Stimulated activated CD8-positive, alpha-beta memory T cell treated with anti-CD3 and anti-CD28 coated beads, Interleukin-12 subunit alpha, Interleukin-12 subunit beta, amount 100 ng/mL, for 1 hour (primary cell): ENCODE measurements at places on chromosomes 2 and 18.

DNA sequence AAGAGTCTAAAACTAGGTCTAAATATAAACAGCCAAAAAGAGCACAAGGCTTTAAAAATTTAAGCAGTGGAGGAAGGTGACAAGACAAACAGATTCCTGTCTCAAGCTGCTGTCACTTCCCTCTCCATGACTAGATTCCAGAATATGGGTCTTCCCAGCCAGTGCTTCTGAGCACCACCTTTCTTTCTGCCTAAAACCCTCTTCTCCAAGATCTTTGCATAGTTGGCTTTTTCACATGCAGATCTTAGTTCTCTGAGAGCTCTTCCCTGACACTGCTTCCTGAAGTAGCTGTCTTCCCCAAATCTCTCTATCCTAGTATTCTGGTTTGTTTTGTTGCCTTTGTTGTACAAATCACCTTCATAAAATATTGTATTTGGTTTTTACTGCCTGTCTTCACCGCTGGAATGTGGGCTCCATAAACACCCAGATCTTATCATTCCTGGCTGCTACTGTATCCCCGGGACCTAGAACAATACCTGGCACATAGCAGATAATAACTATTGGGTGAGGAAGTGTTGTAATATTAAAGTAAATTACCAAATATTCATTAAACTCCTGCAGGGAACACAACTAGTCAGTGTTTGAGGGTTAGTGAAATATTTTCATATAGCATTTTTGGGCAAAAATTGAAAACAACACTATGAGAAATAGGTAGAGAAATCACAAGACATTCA lies 150.2 kb downstream of the CCDC85A start:
- no peak for DNase-seq

DNA sequence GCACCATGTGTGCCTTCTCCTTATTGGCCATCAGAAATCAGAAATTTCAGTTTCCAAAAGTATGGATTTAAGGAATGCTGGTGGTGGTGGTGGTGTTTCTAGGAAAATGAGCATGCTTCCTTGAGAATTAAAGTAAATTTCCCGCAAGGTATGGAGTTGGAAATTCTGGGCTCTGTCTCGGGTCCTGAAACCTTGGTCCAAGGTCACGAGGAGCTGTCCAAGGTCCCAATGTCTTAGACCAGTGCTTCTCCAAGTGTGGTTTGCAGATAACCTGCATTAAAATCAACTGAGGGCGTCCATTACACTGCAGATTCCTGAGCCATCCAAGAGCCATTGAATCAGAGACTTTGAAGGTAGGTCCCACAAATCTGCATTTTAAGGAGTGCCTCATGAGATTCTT lies 210.9 kb upstream of the PKDCC start:
- peak; percentile 6 for DNase-seq

- no peak for DNase-seq
Measured at GRCh38 chr2:19845323-19845920, 56.4 kb downstream of the TTC32 start.

DNA sequence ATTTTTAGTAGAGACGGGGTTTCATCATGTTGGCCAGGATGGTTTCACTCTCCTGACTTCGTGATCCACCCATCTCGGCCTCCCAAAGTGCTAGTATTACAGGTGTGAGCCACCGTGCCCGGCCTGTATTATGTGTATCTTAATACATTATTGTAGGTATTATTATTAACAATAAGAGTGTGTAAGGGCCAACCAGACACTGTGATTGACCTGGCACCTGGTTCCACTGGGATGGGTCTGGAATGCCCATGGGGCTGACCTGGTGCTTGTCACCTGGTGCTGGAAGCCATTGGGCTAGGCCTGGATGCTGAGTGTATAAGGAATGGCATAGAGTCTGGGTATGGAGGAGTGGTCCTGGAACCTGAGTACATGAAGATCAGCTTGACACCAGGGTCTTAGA lies 906.9 kb upstream of the TMEFF2 start:
- no peak for DNase-seq

DNA sequence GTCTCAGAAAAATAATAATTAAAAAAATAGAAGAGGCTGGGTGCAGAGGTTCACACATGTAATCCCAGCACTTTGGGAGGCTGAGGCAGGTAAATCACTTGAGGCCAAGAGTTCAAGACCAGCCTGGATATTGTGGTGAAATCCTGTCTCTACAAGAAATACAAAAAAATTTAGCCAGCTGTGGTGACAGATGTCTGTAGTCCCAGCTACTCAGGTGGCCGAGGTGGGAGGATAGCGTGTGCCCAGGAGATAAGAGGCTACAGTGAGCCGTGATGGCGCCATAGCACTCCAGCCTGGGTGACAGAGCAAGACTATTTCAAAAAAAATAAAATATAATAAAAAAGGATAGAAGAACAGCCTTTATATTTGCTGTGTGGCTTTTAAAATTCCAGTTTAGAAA lies 35.9 kb downstream of the SMC6 start:
- no peak for DNase-seq

DNA sequence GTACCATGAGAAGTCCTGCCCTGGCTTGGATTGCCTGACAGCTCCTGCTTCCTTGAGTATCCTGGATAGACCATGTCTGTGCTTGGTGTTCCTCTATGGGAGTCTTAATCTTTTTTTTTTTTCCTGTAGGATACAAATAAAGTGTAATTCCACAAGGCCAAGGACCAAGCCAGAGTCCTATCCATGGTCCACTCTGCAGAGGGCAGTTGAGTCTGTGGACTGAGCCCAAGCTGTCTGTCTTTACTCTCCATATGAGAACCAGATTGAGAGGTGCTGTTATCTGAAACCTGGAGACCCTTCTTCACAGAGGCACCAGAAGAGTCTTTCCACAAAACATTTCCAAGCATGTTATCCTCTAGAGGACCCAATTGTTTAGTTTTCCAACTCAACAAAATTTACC lies 1.4 kb upstream of the KIF3C start:
- no peak for DNase-seq

DNA sequence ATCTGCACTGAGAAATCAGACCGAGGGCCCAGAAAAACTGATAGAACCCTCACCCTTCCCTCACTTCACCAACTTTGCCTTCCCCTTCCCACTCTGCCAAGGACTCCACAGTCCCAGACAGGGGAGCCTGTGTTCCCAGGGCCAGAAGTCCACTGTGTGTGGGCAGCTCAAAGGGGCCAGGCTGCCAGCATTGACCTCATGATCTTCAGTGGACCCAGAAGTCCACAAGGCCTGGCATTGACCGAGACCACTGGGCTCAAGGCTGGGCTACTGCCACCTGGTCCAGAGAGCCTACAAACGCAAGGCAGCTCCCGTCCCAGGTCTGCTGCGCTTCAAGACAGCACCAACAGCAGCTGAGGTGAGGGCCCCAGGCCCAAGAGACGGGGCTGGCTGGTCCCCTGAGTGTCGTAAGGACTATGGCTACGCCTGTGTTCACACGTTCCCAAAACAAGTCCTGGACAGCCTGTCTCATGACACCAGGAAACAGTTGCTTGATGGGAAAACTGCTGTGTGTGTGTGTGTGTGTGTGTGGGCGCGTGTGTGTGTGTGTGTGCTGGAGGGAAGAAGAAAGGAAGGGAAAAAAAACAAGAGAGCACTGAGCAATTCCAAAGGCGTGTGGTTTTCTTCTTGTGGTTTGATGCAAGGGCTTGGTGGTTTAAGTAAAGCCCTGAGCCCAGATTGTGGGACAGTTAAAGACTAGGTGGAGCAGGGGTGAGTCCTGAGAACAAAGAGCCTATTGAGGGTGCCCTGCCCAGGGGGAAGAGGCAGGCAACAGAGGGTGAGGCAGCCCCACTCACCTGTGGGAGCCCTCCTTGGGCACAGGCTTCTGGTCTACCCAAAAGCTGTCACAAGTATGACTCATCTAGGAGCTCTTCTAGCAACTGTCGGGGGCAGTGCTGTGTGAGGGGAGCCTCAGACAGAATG lies 46.6 kb upstream of the ZBTB7C start:
- DNase-seq: peak; percentile 32

- no peak for DNase-seq
Measured at GRCh38 chr18:48693625-48694262, 154.9 kb downstream of the CTIF start.

GRCh38 chr2:9310798-9311197 lies 104.2 kb downstream of the ASAP2 start:
- no peak for DNase-seq

- DNase-seq: no peak
Measured at GRCh38 chr2:212677466-212677865, 138.9 kb upstream of the ERBB4 start.

DNA sequence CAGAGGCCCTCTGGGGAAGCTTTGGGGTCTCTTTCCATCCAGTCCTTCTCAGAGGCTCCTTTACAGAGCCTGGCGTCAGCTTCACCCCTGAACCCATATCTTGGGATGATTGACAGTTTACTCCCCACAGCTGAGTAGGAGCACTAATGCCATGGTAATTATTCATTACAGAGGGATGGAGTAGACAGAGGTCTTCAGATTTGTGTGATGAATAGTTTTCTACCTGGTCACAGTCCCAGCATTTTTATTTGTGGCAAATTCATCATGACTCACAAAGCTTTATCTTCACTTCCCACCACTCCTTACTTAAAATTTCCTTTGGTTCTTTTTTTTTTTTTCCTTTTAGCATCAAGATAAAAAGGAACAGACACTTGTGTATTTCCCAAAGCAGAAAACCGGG lies 104.2 kb downstream of the CCDC85A start:
- no peak for DNase-seq

- DNase-seq: no peak
Measured at GRCh38 chr2:74317701-74318100, 25.5 kb downstream of the SLC4A5 start.

- DNase-seq: no peak
Measured at GRCh38 chr2:181812106-181812743, 79.3 kb upstream of the ITPRID2 start.

DNA sequence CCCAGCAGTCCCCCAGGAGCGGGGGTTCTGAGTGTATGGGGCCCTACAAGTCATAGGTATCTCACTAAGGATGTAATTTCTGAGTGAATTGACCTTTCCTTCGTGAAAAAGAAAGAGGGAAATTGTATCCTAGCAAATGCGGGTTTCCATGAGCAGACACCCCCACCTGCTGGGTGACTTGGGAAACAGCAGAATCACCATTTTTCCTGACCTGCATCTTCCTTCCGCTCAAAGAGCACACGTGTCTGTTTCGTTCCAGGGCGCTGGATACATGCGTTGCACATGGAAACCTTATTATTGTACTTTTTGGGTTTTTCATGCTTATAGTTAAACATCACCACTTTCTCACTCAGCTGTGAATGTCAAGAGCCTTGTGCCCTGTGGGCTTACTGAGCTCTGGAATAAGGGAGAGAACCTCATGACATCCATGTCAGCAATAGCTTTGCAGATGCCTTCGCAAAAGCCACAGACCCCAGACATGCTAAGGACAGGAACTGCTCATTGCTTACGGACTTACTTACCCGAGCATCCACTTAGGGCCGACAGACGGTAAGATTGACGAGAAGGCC lies 132.8 kb downstream of the TPO start:
- no peak for DNase-seq

DNA sequence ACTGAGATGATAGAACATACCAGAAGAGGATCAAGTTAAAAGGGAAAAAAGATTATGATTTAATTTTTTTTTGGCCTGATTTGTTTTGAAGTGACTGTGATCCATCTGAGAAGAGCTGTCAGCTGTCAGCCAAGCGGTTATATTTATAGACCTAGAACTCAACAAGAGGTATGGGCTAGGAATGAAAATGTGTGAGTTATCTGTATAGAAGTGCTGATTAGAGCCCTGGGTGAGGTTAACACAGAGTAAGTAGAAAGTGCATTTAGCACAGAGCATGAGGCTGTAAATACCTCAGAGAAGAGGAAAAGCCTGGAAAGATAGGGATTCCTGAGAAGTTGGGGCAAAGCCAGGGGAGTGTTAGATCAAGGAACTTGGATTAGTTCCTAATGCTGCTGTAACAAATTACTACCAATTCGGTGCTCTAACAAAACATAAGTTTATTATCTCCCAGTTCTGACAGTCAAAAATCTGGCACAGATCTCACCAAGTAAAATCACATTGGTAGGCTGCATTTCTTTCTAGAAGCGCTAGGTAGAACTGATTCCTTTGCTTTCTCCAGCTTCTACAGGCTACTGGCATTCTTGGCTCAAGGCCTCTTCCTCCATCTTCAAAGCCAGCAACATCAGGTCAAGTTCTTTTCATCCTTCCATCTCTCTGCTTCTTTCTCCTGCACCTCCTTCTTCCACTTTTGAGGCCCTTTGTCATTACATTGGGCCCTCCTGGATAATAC lies 197.4 kb upstream of the SPHKAP start:
- DNase-seq: no peak

- DNase-seq: no peak
Measured at GRCh38 chr18:23337599-23338444, 115.3 kb upstream of the RIOK3 start.

GRCh38 chr2:84129018-84129417 lies 330.1 kb downstream of the SUCLG1 start:
- no peak for DNase-seq

- DNase-seq: no peak
Measured at GRCh38 chr2:129812071-129812470, 167.4 kb upstream of the RAB6C start.

GRCh38 chr18:79400591-79401381 lies 5.1 kb downstream of the NFATC1 start:
- no peak for DNase-seq

- no peak for DNase-seq
Measured at GRCh38 chr2:239293775-239294430, 106.9 kb downstream of the HDAC4 start.

GRCh38 chr2:28621172-28622100 lies 125.6 kb downstream of the PLB1 start:
- DNase-seq: peak; percentile 61

DNA sequence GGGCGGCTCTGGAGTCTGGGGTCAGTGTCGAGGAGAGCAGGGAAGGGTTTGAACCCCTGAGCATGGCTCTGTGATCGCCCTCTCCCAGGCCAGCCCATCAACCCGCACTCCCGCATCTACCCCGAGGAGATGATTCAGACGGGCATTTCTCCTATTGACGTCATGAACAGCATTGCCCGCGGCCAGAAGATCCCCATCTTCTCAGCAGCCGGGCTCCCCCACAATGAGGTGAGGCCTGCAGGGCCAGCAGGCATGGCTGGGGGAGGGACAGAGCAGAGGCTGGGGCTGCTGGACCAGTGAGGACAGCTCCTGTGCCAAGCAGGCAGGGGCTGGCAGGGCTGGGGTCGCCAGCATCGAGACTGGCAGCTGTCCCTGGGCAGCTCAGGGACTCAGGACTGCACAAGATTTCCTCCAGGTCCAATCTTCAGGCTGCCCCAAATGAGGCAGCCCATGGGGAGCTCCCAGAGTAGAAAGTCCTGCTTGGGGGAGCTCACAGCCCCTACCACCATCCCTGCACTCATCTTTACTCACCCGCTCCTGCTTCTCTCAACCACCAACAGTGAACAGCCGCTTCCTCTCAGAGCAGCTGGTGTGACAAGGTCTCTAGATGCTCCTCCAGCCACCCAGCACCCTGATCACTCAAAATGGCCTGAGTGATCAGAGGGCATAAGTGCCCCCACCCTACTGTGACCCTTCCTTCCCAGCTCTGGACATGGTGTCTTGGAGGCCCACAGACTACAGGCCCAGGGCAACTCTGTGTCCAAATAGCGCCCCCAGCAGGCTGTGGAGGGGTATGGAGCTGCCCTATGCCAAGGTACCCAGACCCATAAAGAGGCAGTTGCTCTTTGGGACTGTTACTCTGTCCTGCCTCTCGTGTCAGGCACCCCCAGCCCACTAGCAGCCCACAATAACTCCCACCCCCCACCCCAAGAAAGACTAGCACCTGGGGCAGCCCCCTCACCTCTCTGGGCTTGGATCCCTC lies 18.3 kb upstream of the ANKRD53 start:
- no peak for DNase-seq

GRCh38 chr2:199442173-199442572 lies 15.6 kb downstream of the SATB2 start:
- DNase-seq: no peak
